ENCODE measurements at places on chromosomes 11 and 22. TPM values are rescaled to one million over a fixed set of nuclear protein-coding genes. Genes with fewer than 3 reads are reported as not detected.

Gene KRTAP5-10
- not detected for total RNA-seq

Gene QSER1
- 28.1 TPM for total RNA-seq

Gene LRRC55
- total RNA-seq, result not detected

Gene NUMA1
- 45.3 TPM for total RNA-seq

Gene MMP1
- not detected for total RNA-seq

Gene OR10G4
- total RNA-seq, result not detected

Gene OR10A4
- total RNA-seq, result not detected

Gene OR5A1
- total RNA-seq, result 0.07 TPM

Gene TRIM66
- 13.3 TPM for total RNA-seq

Gene ROBO4
- not detected for total RNA-seq

GRCh38 chr11:75437966-75438659 lies 5.1 kb upstream of the KLHL35 start:
- H3K27ac ChIP-seq, result no peak overlapping the region
- no peak for DNase-seq
- H3K36me3 ChIP-seq, result peaks cover 9% of the 10 kb centered on the region
- no peaks in the 10 kb centered on the region for H3K27me3 ChIP-seq
- H3K4me1 ChIP-seq, result no peaks in the 10 kb centered on the region
- no peak overlapping the region for H3K4me3 ChIP-seq

GRCh38 chr11:46018651-46019050 lies 96.2 kb downstream of the LARGE2 start:
- no peaks in the 10 kb centered on the region for H3K27me3 ChIP-seq
- DNase-seq, result no peak
- H3K36me3 ChIP-seq, result no peaks in the 10 kb centered on the region

DNA sequence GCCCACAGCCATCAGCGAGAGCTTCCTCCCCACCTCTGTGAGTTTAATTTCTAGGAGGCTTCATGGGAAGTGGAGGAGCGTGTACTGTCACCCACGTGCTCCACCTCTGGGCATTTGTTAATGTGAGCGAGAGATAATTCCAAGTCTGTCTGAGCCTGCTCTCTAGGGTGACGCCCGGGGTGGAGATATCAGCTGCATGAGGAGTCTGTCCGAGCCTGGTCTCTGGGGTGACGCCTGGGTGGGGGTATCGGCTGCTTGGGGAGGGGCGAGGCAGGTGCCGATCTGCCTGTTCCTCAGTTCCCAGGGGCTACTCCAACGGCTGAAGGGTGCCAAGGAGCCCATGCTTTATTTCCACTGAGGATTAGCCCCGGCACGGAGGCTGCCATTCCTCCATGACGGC lies 735.0 kb downstream of the BRD1 start:
- no peaks in the 10 kb centered on the region for H3K4me1 ChIP-seq
- no peaks in the 10 kb centered on the region for H3K36me3 ChIP-seq
- no peak overlapping the region for H3K4me3 ChIP-seq
- no peaks in the 10 kb centered on the region for H3K27me3 ChIP-seq

- peaks cover 5% of the 10 kb centered on the region for H3K36me3 ChIP-seq
- DNase-seq, result no peak
- no peaks in the 10 kb centered on the region for H3K27me3 ChIP-seq
- H3K27ac ChIP-seq, result peak within 1 kb of the TSS; percentile 85
- peak within 1 kb of the TSS; percentile 76 for H3K4me3 ChIP-seq
Measured at GRCh38 chr11:125624756-125625213, at the start of gene CHEK1. TSS of gene CHEK1 (plus strand) at chr11:125625163. CDS start at chr11:125626769, 1,606 bp downstream.

- DNase-seq, result peak; percentile 73
- H3K36me3 ChIP-seq, result no peaks in the 10 kb centered on the region
- H3K4me3 ChIP-seq, result no peak overlapping the region
- H3K27me3 ChIP-seq, result no peaks in the 10 kb centered on the region
Measured at GRCh38 chr11:40306938-40307548, 1152.4 kb downstream of the LRRC4C start.

DNA sequence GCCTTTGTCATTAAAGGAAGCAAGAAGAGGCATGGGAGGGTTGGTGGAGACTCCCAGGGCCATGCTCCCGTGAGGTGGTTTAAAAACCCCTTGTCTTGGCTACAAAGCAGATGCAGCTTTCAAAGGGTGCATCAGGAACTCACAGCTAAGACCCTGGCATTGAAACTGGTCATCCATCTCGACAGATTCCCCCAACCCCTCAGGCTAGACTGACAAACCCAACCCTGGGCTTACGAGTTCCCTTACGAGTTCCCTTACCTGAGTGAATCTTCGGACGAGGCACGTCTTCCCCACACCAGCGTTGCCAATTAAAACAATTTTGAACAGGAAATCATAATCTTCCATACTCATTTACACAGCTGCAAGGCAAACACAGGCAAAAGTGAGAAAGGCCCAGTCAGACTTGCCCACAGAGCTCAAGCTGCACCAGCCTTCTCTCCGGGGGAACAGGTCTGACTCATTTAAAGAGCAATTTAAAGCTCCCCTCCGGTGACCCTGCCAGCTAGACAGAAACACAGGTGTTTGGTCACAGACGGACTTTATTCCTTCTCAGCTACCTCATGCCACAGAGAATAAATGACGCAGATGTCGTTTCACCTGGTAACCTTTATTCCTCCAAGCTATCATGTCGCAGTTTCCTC lies 74.6 kb downstream of the RAB30 start:
- H3K4me1 ChIP-seq, result peaks cover 94% of the 10 kb centered on the region
- H3K27me3 ChIP-seq, result no peaks in the 10 kb centered on the region
- H3K4me3 ChIP-seq, result no peak overlapping the region
- peaks cover 57% of the 10 kb centered on the region for H3K36me3 ChIP-seq
- H3K27ac ChIP-seq, result peak overlapping the region; percentile 70

DNA sequence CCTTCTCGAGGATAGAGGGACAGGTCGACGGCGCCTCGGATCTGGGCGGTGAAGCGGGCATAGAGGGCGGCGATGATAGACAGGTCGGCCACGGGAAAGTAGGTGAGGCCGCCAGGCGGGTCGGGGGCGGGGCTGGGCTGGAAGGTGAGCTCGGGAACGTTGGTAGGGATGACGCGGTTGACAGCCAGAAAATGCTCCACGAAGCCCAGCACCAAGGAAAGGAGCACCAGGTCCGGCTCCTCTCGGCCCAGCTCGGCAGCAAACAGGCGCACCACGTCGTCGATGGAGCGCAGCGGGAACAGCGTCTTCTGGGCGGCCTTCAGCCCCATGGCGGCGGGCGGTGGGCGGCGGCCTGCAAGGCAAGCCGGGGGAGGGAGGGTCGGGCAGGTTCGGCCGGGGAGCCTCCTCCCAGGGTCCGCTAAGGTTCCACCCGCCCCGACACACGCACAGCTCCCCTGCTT lies 540 bp downstream of the MEN1 start:
- H3K27me3 ChIP-seq, result no peaks in the 10 kb centered on the region
- no peaks in the 10 kb centered on the region for H3K36me3 ChIP-seq
- peak; percentile 65 for DNase-seq
- peaks cover 22% of the 10 kb centered on the region for H3K4me1 ChIP-seq
- peak overlapping the region; percentile 92 for H3K4me3 ChIP-seq

DNA sequence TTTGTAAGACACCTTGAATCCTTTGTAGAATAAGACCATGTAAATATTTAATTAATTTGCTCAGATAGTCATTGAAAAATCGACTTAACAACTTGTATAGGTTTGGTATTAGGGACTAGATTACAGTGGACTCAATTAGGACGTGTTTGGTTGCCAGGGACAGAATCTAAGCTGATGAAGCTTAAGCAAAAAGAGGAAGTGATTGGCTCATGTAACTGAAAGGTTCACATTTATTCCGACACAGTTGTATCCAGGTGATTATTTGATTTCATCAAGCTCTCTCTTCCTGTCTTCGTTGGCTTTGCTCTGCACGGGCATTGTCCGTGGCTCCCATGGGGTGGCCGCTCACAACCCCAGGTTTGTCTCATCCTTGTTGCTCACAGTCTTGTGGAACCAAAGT lies 146.4 kb downstream of the C11orf91 start:
- no peak overlapping the region for H3K4me3 ChIP-seq
- H3K36me3 ChIP-seq, result no peaks in the 10 kb centered on the region
- no peak overlapping the region for H3K27ac ChIP-seq
- DNase-seq, result no peak
- no peaks in the 10 kb centered on the region for H3K27me3 ChIP-seq
- no peaks in the 10 kb centered on the region for H3K4me1 ChIP-seq

GRCh38 chr22:40511604-40512003 lies 124.9 kb downstream of the MRTFA start:
- no peak for DNase-seq
- H3K27me3 ChIP-seq, result no peaks in the 10 kb centered on the region
- H3K36me3 ChIP-seq, result no peaks in the 10 kb centered on the region
- H3K27ac ChIP-seq, result no peak overlapping the region

GRCh38 chr11:133122256-133122655 lies 410.0 kb downstream of the OPCML start:
- no peak for DNase-seq
- H3K4me1 ChIP-seq, result no peaks in the 10 kb centered on the region
- no peaks in the 10 kb centered on the region for H3K27me3 ChIP-seq
- H3K27ac ChIP-seq, result no peak overlapping the region

DNA sequence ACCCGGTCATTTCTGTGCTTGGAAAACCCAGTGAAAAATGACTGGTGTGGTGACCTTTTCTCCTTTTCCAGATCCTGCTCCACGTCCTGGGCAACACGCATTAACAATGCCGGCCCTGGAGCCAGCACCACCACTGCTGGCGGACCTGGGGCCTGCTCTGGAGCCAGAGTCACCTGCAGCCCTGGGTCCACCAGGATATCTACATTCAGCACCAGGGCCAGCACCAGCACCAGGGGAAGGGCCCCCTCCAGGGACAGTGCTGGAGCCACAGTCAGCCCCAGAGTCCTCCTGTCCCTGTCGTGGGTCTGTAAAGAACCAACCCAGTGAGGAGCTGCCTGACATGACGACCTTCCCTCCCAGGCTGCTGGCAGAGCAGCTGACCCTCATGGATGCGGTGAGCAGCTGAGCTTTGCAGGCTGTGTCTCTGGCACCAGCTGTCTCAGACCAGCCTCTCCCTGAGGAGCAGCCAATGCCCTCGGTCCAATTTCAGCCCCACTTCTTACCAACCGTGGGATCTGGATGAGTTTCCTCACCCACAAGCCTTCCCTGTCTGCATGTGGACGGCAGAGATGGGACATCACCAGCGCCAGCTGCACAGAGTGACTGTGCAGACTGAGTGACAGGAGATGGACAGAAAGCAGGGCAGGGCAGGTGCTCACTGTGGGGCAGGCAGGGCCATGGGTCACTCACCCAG lies 1.9 kb downstream of the RGL4 start:
- peak overlapping the region; percentile 98 for H3K27ac ChIP-seq
- H3K27me3 ChIP-seq, result no peaks in the 10 kb centered on the region
- peaks cover 82% of the 10 kb centered on the region for H3K4me1 ChIP-seq
- H3K4me3 ChIP-seq, result peak overlapping the region; percentile 40
- peak; percentile 68 for DNase-seq

GRCh38 chr11:8229299-8230177 lies 34.1 kb downstream of the LMO1 start:
- no peaks in the 10 kb centered on the region for H3K27me3 ChIP-seq
- no peak overlapping the region for H3K4me3 ChIP-seq
- no peak overlapping the region for H3K27ac ChIP-seq
- no peaks in the 10 kb centered on the region for H3K4me1 ChIP-seq

DNA sequence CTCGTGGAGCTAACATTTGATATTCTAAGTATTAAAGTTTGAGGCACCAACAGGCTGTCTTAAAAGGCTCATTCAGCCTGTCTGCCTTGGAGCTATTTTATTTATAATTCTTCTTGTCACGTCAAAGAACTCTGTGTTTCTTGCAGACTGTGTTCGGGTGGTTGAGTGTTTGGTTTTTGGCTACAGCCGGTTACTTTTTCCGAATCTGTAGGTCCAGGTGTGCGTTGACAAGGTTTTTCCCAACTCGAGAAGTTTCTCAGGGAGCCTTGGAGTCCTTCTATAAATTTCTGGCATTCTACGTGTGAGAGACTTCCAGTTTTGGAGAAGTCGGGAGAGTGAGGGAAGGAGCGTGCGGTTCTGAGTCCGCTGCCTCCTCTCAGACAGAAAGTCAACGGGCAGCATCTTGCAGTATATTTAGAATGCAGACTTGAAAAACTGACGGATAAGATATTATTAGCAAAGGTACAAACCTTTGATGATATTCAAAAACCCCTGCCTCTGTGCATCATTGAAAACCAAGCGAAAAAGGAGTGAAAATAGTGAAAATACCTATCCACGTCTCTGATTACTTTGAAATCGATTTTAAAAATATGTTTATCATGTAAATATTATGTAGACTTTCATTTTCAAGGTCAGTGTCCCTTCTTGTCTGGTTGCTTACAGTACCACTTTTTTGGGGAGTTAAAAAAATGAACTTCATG lies 85.2 kb upstream of the PPARA start:
- no peaks in the 10 kb centered on the region for H3K27me3 ChIP-seq
- H3K4me3 ChIP-seq, result no peak overlapping the region
- H3K27ac ChIP-seq, result 0 out of 2 replicates have a peak overlapping the region, but pooled peaks have one; percentile 21

DNA sequence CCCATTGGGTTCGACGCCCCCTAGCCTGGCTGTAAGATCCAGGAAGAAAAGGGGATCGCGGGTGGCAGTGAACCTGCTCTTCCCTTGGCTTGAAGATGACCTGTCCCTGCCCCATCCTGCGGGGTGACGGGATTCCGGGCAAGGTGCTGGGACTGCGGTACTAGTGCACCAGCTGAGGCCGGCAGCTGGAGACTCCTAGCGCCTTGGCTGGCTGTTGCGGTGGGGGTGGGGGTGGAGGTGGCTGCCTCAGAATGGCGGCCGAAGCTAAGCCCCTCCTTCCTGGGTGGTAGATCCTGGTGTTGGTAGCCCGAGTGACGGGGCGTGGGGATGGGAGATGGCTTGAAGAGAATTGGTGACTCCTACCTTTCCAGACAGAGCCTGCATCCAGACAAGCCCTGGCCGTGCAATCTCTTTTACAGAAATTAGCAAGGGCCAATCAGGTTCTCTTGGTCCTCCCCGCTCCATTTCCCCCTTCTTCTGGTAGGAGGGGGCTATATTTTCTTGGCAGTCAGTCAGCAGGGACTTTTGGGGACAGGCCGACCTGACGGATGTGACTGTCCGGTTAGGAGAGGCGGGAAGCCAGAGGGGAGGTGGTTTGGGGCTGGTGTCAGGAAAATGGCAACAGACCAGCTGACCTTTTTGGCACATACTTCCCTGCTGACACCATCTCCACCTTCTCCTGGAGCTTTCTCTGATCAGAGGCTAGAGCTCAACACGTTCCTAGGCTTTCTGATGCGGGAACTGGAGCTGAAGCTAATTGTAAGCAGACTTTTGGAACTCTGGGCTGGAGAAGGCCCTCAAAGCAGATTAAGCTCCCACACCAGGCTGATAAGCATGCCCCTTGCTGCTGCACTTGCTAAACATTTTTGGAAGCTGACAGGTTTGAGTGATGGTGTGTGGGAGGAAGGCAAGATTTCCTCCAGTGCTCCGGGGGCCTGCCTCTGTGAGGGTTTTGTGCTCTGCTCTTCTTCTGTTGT lies 2.0 kb downstream of the NAV2 start:
- no peaks in the 10 kb centered on the region for H3K27me3 ChIP-seq
- H3K4me1 ChIP-seq, result peaks cover 14% of the 10 kb centered on the region
- H3K4me3 ChIP-seq, result no peak overlapping the region
- DNase-seq, result no peak

All from Karpas-422 (cell line).